ENCODE measurements at places on chromosomes 1 and 21.

GRCh38 chr1:154329152-154329521 lies 3.8 kb downstream of the ATP8B2 start:
- DNase-seq: no peak

DNA sequence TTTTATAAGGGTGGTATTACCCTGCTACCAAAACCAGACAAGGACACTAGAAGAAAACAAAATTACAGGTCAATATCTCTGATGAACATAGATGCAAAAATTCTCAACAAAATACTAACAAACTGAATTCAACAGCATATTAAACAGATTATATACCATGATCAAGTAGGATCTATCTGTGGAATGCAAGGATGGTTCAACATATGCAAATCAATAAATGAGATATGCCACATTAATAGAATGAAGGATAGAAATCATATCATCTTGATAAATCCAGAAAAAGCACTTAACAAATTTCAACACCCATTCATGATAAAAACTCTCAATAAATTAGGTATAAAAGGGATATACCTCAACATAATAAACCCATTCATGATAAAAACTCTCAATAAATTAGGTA lies 24.3 kb upstream of the MYBPHL start:
- no peak for DNase-seq

DNA sequence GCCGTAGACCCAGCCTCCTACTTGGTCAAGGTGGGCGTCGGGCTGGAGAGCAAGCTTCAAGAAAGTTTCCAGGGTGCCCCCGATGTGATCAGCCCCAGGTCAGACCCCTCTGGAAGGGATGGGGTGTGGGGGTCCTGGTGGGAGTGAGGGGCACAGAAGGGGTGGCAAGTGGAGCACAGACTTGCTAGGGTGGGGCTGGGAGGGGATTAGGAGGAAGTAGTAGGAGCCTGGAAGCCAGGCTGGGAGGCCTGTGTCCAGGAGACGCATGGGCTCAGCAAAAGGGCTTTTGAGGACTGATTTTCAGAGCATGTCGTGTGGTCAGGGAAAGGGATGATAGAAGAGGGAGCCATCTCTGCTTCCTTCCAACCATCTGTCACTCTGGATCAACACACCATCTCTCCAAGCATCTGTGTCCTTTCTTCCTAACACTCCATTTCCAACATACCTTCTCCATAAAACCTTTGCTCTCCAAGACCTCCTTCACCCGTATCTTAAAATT lies 8.5 kb downstream of the TRIM46 start:
- no peak for DNase-seq

DNA sequence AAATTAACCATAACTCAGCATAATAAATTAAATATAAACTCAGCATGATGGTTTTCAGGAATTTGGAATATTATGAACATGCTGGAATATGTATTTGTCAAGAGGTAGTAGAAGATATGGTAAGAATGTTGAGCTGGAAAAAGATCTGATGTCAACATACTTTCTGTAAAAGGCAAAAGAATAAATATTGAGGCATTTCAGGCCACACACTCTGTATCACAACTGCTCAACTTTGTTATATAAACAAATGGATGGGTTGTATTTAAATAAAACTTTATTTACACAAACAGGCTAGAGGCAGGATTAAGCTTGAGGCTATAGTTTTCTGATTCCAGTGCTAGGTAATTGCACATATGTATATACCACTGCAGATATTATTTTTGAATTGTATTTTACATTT lies 1409.4 kb downstream of the MRPL39 start:
- no peak for DNase-seq

GRCh38 chr1:225942574-225942973 lies 1.6 kb upstream of the LEFTY2 start:
- no peak for DNase-seq

GRCh38 chr1:90000934-90001676 lies 6.2 kb downstream of the ZNF326 start:
- DNase-seq: no peak

GRCh38 chr21:25501462-25501861 lies 105.8 kb downstream of the MRPL39 start:
- DNase-seq: no peak

DNA sequence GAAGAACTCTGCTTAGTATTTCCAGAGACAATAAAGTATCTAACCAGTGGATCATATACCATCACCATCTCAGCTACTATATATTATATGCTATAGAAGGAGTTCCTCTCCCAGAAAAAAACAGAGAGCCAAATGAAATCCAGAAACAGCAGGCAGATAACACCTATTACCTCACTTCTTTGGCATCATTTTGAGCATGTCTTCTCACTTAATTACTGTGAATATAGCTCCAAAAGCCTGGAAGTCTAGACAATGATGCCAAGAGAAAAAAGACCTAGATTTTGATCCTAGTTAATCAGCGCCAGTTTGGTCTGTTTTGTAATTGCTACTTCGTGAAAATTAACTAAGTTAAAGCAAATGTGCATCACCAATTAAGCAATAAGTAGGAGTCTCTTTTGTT lies 131.3 kb downstream of the EIF4G3 start:
- no peak for DNase-seq

- DNase-seq: no peak
Observed at GRCh38 chr1:158153746-158154444, 26.8 kb upstream of the CD1D start.

DNA sequence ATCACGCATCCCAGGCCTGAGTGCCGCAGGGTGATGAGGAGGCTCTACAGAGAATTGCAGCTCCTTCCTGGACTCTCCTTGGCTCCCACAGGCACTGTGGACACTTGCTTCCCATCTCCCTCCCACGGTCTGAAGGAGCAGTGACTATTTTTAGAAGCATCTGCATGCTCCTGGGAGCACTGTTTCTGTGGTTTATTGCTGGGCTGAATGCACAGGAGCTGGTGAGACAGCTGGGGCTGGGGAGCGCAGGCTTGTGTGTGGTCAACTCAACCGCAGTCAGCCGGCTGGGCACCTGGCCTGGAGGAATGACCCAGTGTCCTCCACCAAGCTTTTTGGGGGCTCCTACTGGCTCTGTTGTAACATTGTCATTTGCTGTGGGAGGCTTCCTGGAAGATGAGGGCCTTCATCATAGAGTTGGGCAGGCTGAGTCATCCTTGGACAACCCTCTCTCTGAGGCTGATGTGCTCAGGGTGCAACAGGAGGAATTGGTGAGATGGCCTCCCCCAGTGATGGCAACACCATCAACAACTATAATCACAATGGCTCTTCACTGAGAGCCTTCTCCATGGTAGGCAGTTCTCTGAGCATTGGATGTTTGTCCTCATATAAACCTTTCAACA lies 1.7 kb downstream of the NFASC start:
- DNase-seq: no peak

Measured in CD8-positive, alpha-beta memory T cell (primary cell).